ENCODE measurements at places on chromosomes 6 and 20. TPM values are rescaled to one million over a fixed set of nuclear protein-coding genes. Genes with fewer than 3 reads are reported as not detected.

RHAG gene
- 0.92 TPM for total RNA-seq

SOX18 gene
- 1.6 TPM for total RNA-seq

CNKSR3 gene
- 4.2 TPM for total RNA-seq

TRIM10 gene
- total RNA-seq = 0.23 TPM

NOX3 gene
- total RNA-seq = not detected

PAX1 gene
- total RNA-seq = not detected

GHRH gene
- 2.3 TPM for total RNA-seq
